ENCODE measurements at places on chromosomes 5 and 9.

DNA sequence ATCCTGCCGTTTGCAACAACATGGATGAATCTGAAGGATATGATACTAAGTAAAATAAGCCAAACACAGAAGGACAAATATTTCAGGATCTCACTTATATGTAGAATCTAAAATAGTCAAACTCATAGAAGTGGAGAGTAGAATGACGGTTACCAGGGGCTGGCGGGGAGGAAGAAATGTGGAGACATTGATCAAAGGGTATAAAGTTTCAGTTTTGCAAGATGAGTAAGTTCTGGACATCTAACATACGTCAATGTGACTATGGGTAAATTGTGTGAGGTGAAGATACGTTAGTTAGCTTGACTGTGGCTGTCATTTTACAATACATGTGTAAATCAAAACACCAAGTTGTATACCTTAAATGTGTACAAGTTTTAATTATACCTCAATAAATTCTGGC, 200.3 kb downstream of the SNX18 start:
- no peak for DNase-seq

- peak; percentile 56 for DNase-seq
Measured at GRCh38 chr5:142327111-142327842, 2.5 kb upstream of the SPRY4 start.

- DNase-seq, result no peak
Measured at GRCh38 chr5:53906736-53907135, 346.3 kb downstream of the NDUFS4 start.

DNA sequence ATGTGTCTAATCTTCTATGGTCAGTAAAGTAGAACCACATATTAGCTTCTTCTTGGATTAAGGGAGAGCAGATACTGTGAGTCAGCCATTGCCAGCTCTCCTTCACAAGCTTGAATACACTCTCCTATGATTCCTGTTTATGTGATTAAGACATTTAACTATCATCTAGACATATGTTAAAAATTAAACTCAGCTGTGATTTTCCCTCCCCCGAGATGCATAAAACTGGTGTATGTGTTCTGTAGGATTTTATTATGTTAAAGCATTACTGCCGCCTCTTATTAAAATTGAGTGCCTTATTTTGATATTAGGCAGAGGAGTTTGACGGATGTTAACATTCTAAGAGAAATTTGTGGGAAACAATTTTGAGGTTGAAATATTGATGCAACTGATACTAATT, 114.6 kb downstream of the ACTBL2 start:
- DNase-seq, result no peak

DNA sequence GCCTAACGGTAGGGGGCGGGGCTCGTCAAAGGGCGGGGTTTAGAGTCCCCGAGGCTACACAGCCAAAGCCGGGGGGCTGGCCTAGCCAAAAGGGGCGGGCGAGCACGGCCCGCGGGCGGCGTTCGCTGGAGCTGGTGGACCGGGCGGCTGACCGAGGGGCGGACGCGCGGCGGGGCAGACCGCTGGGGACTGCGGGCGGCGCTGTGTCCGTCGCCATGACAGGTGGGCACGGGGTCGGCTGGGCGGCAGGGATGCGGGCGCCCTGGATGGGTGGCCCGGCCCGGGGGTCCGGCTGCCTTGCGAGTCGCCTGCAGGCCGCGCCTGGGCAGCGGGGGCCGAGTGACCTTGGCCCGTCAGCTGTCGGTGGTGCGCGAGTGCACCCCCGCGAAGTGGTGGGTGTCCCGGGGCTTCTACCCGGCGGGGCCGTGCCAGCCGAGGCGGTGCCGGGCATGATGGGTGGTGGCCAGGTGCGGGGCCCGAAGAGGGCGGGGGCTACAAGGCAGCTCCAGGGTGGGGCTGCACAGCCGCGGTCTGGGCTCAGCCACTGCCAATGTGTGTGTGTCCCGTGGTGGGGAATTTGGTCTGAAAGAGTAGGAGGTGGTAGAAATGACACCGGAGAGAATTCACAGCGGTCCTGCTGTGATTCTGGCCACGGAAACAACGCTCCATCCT, at the start of gene CARD19:
Gene CARD19 (plus strand): TSS at position 87 of the 672 bp plus-strand sequence. CDS start 129 bp downstream, at position 216.
- DNase-seq, result peak; percentile 47

GRCh38 chr5:171427318-171428167, 8.1 kb downstream of the FGF18 start:
- peak; percentile 69 for DNase-seq

DNA sequence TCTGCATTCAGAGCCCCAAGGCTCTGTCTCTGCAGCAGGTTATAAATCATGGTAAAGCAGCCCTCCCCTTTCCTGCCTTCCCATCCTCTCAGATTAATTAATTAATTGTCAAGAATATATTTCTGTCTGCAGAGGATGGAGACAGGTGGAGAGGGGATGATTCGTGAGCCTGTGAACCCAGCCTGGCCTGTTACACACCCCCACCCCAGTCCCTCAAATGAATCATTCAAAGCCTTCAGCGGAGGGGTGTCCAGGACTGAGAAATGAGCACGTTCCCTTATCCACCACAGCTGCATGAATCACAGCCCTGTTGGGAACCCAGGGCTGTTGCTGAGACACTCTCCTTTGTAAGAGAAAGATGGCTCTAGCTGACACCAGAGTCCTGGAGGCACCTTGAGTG, 56.0 kb downstream of the NIPAL4 start:
- no peak for DNase-seq

DNA sequence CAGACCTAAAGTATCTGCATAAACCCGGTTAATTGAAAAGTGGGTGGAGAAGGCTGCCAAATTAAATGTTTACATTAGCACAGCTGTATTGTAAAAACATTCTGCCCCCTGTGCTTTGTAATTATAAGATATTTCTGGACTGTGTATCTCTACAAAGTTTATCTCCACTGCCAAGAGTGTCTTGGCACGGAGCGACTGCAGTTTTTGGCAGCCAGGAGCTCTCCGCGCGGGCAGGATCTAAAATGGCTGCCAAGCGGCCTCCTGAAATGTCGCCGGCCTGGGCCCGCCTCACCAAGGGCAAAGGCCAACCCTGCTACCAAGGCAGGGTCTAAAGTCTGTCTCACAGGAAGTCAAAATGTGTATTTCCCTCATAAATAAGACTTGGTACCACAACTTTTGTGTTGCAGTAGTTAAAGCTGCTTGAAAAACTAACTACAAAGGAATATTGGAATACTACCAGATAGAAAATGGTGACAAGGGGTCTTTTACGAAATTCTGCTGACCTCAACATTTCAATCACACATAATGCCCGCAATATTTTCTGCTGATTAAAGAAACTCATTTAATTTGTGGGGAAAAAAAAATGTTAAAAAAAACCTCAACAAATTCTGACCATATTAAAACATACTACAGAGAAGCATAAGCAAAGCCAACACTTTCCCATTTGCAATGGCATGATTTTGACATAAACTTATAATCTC, 110.4 kb downstream of the NFIB start:
- DNase-seq, result peak; percentile 91
